ENCODE measurements at places on chromosomes 12 and 14.

DNA sequence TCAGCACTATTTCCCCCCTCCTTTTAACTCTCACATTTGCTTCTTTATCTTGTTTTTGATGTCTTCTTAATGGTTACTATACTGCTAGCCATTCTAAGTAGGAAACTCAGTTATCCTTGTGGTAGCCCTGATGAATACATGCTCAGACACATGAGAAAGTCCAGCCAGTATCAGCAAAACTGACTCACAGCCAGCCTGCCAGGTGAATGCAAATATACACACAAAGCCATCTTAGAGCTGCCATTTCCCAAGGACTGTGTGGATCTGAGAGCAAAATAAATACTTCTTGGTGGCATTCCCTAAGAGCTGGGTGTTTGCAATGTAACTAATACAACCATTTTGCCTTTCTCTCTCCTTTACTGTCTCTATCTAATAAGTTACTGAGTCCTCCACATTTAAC is 455.2 kb downstream of the CCER1 start:
- no peak for DNase-seq

DNA sequence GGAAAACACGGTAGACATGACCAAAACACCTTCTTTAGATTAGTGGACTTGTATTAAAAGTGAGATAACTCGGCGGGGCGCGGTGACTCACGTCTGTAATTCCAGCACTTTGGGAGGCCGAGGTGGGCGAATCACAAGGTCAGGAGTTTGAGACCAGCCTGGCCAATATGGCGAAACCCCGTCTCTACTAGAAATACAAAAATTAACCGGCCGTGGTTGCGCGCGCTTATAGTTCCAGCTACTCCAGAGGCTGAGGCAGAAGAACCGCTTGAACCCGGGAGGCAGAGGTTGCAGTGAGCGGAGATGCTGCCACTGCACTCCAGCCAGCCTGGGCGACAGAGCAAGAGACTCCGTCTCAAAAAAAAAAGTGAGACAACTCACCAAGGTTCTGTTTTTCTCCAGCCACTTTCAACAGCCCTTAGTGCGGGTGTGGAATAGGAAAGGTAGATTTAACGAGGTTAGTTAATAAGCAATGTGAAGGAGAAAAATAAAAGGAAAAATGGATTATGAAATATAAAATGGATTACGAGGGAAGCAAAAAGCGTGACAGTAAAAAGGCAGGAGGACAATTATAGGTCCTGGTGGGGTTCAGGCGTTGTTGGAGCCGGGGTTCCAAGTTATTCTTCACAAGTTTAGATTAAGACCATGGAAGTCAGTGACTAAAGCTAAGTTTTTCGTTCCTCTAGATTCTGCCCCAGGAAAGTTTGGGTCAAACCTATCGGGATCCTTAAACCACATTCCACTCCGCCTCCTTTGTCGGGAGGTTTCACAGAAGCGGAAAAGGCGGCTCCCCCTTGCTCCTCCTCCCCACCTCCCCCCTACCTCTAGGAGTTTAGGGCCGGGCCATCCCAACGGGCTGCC is 534 bp downstream of the PPP2R3C start:
- DNase-seq, result no peak

GRCh38 chr14:103529383-103530365 is 678 bp downstream of the TRMT61A start:
- DNase-seq, result no peak

DNA sequence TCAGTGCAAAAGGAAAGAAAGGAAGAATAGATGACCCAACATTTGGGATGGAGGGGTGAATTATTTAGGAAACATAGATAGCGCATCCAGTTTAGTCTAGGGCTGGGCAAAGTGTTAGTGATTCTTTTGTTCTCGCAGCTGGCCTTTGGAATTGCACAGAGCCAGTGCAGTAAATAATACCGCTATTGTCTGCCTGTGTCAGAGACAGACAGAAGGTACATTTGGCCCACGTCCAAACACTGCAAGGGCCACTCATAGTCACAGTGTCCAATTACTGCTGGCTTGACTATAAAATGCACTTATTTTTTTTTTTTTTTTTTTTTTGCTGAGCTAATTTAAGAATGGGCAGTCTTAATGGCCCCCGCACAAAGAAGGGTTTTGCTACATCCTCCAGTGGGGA is 638.6 kb downstream of the BCL11B start:
- DNase-seq, result no peak

- no peak for DNase-seq
Measured at GRCh38 chr14:59925797-59926196, 5.9 kb downstream of the LRRC9 start.

DNA sequence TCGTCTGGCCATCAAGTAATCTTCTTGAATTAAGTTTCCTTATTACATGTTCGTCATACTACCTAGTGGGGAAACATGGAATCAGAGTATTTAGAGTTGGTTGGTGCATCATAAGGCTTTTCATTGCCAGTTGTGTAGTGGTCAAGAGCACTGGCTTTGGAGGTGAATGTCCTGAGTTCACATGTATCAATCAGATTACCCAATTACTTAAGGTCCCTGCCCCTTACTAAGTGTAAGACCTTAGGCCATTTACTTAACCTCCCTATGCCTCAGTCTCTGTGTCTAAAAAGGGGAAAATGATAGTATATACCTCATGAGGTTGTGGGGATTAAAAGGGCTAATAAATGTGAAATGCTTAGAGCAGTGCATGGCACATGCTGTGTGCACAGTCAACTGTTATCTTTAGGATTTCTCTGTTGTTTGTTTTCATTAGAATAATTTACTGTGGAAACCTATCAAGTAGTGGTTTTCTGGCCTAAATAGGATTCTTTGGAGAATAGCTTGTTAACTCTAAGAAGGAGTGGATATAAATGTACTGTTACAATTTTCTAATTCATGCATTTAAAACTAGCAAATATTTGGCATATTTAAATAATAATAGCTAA is 27.0 kb downstream of the MSRB3 start:
- no peak for DNase-seq

DNA sequence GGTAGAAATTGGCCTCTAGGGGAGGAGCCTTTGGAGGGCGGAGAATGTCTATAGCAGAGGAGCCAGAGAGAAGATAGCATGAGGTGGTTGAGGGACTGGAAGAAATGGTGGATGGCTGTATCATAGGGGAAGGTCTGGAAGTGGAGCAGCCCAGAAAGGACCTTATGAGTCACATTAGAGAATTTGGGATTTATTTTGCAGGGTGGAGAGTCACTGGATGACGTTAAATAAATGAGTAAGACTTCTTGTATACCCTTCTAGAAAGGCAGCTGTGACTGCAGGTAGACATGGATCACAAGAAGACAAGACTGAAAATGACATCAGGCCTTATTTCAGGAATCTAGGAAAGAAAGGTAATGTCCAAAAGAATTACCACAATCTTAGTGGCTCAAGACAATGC is 208.2 kb upstream of the TMTC1 start:
- no peak for DNase-seq
